ENCODE measurements at places on chromosomes 5 and 9.

GRCh38 chr9:105143136-105143430, 101.4 kb upstream of the SLC44A1 start:
- no peak for DNase-seq

DNA sequence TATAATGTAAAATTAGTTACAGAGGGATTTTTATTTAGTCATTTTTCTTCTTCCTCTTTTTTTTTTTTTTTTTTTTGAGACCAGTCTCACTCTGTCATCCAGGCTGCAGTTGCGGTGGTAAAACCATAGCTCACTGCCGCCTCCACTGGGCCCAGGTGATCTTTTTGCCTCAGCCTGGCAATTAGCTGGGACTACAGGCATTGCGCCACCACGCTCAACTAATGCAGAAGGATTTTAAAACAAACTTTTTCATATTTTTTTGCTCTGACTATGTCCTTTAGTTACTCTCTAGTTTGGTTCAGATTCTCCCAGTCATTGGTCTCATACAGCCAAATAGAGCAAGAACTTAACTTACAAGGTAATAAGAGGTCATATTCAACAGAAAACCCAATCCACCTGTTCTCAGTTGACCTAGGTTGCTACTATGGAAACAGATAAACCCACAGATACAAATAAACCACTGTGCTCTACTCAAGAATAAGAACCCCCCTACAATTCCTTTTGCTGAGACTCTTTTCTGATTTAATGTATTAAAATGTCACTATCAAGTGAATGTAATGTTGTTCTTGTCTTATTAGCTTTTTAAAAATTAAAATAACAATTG, 50.1 kb upstream of the TTC39B start:
- peak; percentile 56 for DNase-seq

DNA sequence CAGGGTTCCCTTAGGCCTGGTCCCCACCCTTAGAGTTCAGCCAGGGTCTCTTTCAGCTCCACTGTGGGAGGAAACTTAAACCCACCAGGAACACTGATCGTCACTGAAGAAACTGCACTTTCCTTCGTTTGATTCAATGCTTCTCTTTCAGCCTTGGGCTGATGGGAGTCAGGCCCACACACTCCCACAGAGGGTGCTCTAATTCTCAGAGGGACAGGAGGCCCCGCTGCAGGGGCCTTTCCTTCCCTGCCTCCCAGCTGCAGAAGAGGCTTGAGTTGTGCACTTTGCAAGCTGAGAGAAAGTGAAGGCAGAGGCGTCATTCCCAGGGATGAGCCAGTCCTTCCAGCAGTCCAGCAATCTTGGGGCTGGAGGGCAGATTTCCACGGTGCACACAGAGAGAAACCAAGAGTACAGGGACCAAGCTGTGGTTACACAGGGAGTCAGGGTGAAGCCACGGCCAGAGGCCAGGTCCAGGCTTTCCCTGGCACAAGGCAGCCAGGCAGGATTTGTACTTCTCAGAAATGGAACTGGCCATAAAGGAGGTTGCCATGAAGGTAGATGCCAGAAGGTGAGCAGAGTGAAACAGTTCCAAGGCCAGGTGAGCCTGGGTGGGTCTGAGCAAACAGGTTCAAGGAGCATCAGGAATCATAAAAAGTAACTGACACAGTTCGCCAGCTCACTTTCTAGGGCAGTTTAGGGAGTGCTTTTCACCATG, 10.4 kb upstream of the GLIPR2 start:
- DNase-seq = no peak

GRCh38 chr5:156134216-156134615, 192.7 kb upstream of the SGCD start:
- no peak for DNase-seq

DNA sequence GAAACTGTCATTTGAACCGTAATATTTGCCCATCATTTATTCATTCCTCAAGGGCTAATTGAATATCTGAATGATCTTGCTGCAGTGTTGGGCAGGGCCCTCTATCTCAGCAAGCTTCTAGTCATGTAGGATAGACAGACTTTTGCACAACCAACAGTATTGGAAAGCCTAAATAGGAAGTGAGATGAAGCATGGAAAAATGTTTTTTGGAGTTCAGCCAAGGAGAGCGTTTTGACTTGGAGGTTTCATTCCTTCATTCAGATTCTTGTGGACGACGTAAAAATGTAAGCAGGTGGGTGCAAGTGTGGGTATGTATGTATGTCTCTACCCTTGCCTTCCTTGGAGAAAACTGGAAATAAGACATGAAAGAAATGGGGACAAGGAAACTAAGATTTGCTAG, 15.5 kb downstream of the DAPK1 start:
- DNase-seq = no peak

DNA sequence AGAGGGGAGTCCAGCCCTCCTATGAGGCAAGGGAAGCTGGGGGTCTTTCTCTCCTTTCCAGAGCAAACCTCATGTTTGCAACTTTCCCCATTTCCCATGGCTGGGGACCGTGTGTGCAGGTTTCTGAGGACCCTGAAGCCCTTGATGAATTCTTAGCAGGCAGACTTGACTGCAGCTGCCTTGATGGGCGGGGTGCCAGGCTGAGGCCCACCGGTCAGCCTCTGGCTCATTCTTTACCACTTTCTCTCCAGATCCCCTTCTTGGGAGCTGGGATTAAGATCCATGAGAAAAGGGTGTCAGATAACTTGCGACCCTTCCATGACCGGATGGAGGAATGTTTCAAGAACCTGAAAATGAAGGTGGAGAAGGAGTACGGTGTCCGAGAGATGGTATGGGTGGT, 30.0 kb upstream of the FOXI1 start:
- no peak for DNase-seq

DNA sequence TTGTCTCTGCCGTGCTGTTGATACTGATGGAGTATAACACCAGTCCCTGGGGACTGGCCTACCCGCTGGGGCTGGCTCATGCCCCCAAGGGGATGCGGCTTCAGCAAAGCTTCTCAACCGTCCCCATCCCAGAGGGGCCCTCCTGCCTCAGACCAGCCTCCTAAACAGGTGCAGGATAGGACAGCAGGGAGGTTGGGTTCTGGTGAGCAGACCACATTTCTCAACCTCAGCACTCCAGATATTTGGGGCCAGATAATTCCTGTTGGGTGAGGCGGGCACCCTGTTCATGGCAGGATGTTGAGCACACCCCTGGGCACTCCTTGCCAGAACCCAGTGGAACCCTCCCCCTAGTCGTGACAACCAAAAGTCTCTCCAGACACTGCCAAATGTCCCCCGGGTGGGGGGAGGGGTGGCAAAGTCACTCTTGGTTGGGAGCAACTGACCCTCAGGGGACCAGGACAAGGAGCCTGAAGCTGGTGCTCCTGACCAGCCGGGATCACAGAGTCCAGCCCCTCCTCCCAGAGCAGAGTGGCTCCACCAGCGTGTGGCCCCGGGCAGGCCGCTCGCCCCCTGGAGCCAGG, 107.8 kb downstream of the ZNF354C start:
- DNase-seq = peak; percentile 4

Data from activated naive CD4-positive, alpha-beta T cell treated with anti-CD3 and anti-CD28 coated beads, Interleukin-2, amount 50 U/mL, for 16 hours (primary cell).